ENCODE measurements at places on chromosomes 2 and 18.

DNA sequence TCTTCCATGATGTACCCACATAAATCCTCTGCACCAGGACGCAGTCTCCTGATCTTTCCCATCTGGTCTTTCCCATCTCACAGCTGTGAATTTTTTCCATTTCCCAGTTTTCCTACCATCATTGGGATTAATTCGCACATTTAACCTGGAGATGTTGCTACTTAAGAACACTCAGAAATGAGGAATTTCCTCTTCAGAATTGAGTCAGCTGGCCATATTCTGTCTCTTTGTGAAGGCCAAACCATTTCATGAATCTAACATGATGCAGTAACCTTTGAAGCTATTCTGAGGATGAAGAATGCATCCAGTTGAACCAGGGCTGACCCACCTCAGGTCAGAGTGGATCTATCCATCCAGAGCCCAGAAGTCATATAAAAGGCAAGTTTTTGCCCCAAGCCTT lies 326.8 kb downstream of the SETBP1 start:
- no peak for DNase-seq

DNA sequence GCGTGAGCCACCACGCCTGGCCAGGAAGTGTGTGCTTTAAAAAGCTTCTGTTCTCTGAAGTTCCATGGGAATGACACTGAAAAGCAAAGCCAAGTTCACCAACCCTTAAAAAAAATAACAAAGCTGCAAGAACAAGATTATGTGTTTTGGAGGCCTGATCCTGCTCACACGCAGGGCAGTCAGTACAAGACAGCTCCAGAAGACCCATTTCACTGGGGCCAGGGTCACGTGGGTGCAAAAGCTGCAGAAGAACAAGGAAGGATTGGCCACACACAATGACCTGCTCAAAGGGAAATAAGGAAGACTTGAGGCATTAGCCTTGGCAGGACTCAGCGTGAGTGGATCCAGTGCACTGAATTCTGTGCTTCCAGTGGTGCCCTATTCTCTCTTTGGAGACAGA lies 187.9 kb downstream of the NCK2 start:
- DNase-seq, result no peak

DNA sequence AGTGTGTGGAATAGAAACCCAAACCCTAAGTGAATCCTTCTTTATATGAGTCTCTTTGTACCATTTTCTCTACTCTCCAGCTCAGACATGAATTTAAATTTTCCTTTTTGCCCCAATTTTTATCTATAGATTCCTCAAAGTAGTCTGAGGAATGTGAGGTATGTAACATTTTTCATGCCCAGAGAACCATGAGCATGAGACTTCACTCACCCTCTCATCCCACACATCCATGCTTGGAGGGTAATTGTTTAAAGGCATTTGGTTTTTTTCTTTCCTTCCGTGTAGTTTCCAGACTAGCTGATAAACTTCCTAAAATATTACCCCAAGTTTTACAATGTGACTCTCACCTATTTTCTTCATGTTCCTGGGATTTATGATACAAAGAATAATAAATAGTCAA lies 2056.8 kb upstream of the CELF4 start:
- no peak for DNase-seq

GRCh38 chr2:151976945-151977353 lies 121.9 kb downstream of the CACNB4 start:
- no peak for DNase-seq

DNA sequence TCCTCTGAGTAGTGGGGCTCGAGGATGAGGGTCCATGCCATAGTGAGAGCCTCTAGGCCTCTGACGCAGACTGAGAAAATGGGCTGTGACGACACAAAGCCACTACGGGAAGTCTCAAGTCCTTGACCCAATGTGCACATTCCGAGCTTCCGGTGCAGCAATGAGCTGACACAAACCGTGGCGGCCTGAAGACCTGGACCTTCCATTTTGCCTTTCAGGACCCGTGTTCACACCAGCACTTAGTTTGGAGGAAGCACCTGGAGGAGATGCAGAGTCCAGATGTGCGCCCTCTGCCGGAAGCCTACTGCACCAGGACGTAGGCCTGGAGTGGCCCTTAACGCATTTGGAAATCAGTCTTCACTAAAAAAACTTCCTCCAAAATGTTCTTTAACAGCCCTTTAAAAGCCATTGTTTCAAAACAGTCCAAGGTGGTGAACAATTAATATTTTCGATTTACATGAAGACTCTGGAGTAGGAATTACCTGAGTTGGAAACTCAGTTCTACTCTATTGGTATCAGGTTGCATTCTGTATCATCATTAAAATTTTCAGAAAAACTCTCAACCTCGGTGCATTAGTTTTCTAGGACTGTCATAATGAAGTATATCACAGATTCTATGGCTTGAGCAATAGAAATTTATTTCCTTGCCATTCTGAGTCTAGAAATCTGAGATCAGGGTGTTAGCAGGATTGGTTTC lies 33.9 kb downstream of the BMP10 start:
- DNase-seq, result peak; percentile 71

GRCh38 chr2:231696004-231696367 lies 12.3 kb upstream of the PTMA start:
- DNase-seq, result no peak

DNA sequence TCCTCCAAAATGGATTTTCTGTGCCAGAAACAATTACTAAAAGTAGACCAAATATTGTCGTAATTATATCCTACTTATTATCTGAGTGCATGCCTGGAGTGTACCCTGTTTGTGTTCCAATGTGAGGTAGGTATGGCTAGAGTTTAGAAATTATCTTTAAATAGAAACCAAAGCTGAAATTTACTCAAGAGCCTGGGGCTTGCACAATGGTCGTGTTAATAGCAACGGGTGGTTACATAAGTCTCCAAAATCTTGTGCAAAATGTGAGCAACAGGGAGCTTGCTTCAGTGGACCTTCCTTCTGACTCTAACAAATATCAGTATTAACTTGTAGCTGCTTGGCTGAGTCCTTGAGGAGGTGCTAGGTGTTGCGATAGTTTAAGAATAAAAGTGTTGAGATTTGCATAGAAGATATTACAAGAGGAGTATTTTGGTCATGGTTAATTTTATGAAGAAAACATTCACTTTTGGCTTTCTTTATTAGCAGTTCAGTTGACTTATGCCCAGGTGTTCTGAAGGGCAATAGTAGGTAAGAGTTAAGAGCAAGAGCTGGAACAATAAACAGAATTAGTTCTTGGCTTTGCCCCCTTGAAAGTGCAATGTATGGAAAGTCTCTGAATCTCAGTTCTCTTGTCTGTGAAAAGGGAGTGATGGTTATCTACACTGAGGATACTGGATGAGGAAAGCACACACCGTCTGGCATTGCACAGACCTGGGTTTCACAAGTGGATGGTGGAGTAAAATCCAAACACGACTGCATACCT lies 4.6 kb downstream of the CXCR4 start:
- no peak for DNase-seq

GRCh38 chr2:140498360-140498759 lies 1632.5 kb downstream of the LRP1B start:
- DNase-seq, result no peak

- DNase-seq, result no peak
Observed at GRCh38 chr2:111139637-111140317, 19.1 kb downstream of the BCL2L11 start.

DNA sequence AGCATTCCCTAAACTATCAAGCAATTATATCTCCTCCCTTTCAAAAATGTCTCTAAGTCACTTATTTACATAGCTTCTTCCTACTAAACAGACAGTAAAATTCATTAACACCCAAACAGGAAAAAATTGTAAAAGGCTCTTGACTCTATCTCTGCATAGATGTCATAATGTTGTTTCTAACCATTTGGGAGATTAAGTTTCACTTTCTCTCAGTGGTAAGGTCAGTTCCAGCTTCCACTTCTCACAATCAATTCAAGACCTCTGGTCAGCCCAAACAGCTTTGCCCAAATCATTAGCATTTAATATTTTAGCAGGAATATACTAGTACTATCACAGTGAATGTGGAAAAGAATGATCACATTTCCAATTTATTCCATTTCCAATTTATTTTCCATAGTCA lies 374.3 kb upstream of the MC4R start:
- no peak for DNase-seq

- DNase-seq, result no peak
Observed at GRCh38 chr2:134128746-134129145, 125.1 kb upstream of the MGAT5 start.

DNA sequence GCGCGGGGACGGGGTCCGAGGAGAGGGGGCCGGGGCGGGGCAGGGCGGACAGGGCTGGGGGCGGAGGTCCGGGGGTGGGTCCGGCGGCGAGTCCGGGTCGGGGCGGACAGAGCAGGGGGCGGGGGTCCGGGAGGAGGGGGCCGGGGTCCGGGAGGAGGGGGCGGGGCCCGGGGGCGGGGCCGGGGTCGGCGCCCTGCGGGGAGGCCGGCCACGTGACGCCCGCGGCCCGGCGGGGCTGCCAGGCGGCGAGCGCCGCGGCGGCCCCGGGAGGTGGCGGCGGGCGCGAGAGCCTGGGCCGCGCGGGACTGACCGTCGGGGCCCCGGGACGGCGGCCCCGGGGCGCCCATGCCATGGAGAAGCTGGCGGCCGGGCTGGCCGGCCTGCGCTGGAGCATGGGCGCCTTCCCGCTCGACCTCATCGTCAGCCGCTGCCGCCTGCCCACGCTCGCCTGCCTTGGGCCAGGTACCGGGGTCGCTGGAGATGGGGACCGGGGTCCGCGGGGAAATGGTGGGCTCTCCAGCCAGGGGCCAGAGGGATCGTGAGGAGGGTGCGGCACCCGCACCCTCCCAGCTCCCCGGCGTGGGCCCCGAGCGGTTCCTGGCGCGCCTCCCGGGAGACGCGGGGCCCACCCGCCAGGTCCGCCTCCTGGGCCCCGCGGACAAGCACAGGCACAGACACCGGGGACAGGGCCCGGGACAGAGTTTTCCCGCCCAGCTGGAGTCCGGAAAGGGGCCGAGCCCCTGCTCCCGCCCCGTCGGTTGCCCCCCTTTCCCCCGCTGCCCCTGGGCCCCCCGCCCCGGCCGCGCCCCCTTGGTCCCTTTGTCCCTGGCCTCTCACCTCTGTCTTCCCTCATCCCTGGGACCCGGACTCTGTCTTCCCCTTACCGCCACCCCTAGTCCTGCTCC lies at the start of gene GAREM2:
GAREM2 (plus strand) TSS at position 218 of the 905 bp plus-strand sequence; CDS start at position 351, 133 bp downstream.
- DNase-seq, result no peak

- no peak for DNase-seq
Observed at GRCh38 chr2:232076272-232076671, 114.8 kb downstream of the DIS3L2 start.

DNA sequence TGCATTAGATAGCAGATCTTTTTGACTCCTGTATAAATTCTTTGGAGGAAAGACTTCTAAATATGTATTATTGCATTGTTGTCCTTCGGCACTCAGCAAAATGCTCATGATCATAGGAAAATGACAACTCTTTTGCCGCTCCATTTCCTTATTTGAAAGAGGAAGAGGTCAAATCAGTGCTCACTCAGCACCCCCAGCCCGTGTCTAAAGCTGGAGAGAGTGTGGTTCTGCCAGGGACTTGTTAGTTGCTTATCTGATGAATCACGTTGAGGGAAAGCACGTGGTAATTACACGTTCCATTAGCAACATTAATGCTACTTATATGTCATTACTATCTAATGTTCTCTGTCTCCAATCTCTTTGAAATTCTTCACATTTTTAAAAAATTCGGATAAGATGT lies 46.0 kb upstream of the MBP start:
- no peak for DNase-seq

- no peak for DNase-seq
Observed at GRCh38 chr2:136206613-136207012, 88.7 kb upstream of the CXCR4 start.

DNA sequence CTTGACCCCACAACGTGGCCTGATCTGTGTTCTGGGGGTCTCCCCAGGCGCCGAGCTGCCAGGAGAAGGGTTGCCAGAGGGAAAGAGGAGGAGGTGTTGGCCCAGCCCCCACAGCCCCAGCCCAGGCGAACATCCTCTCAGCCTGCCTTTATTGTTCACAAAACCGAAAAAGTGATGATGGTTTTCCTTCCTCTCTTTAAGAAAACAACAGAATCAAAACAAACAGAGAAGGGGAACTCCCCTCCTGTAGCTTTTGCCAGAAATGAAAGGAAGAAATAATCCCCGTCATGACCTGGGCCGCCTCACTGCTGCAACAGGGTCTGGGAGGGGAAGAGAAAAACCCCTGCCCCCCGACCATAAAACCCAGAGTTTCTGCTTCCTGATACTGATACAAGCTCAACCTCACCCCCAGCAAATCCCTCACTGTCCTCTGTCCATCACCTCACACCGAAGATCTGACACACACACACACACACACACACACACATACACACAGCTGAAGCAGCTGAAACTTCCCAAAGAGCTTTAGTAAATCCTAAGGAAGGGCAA lies 52.0 kb downstream of the ZFP36L2 start:
- peak; percentile 76 for DNase-seq

GRCh38 chr2:9673914-9674481 lies 43.2 kb upstream of the YWHAQ start:
- no peak for DNase-seq
